ENCODE measurements at places on chromosomes 12 and 14. TPM values are rescaled to one million over a fixed set of nuclear protein-coding genes. Genes with fewer than 3 reads are reported as not detected.

Gene ADAM20
- 0.95 TPM for total RNA-seq

Gene IRF2BPL
- 55.3 TPM for total RNA-seq

Gene AICDA
- not detected for total RNA-seq

Gene ASB2
- not detected for total RNA-seq

Gene KDM5A
- 79.8 TPM for total RNA-seq

GRCh38 chr12:104569346-104570173 lies 112.8 kb downstream of the CHST11 start:
- no peak for DNase-seq

DNA sequence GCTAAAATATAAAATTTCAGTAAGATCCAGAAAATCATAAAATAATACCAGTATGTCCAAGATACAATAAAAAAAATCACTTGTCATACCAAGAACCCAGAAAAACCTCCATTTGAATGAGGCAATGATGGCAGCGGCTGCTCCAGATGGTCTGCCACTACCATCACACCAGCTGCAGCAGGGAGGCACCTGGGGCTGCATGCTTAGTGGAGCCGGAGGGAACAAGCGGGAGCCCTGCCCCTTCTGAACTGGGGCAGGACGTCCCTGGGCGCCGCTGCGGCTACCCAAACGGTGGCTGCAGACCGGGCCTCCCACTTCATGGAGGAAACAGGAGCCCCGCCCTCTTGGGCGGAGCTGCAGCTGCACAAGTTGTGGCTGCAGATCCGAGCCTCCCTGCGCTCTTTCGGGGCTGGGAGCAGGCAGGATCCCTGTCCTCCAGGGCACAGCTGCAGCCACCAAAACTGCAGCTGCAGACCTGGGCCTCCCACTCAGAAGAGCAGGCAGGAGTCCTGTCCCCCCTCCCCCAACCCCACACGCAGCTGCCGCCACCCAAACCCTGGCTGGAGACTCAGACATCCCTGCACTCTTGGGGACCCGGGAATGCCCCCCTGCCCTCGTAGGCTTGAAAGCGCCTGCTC lies 36.1 kb upstream of the OR5AU1 start:
- DNase-seq: no peak

DNA sequence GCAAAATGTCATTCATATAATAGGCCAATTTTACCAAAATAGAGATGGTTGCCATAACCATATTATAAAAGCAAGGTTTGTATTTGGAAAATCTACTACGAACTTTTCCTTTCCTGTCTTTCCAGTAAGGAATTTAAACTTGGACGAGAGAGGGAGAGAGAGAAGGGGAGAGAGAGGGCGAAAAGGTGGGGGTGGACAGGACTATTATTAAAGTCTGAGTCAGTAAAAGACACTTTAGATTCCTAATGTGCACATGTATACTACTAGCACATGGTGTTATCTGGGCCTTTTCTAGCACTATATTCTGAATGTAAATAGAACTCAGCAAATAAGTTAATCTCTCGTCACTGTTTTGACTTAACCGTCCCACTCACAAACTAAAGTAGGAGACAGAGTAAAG lies 30.4 kb upstream of the FBLN5 start:
- DNase-seq: peak; percentile 72

- no peak for DNase-seq
These were observed 138.5 kb upstream of the SYT1 start for GRCh38 chr12:78725951-78726580.

GRCh38 chr12:30829876-30830275 lies 75.1 kb upstream of the CAPRIN2 start:
- no peak for DNase-seq

- no peak for DNase-seq
These were observed 12.3 kb downstream of the TRPV4 start for GRCh38 chr12:109820816-109821381.

- no peak for DNase-seq
These were observed 16.1 kb upstream of the ADSS1 start for GRCh38 chr14:104707608-104708595.

DNA sequence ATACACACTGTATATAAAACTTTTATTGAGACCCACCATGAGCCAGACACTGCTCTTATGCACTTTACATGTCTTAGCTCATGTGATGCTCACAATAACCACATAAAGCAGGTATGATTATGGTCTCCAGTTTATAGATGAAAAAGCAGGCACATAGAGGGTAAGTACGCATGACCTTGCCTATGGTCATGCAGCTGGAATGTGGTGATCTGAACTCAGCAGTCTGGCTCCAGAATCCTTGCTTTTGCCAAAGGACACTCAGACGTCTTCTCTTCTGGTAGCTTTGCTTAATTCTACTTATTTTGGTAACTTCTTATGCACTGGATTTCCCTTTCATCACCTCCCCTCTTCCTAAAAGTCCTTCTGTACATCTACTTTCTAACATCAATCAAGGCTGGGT lies 103.3 kb upstream of the CRY1 start:
- DNase-seq: peak; percentile 70

DNA sequence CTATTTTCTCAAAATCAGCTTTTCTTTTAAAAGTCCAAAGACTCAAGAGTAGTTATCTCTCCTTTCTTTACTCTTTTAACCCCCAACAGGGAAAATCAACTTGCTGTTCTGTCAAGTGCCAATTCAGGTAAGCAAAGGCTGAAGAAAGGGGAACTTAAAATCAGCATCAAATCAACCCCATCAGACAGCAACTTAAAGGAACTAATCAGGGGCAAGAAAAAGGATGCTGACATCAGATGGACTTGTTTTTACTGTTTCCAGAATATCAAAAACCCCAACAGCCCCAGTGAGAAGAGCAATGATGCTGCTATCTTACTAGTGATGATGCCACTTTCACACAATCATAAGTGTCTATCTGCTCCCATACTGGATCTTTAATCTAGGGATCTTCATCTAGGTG lies 3.4 kb downstream of the BAZ2A start:
- DNase-seq: no peak

All from astrocyte (in vitro differentiated cells and primary cell).